ENCODE measurements at places on chromosomes 2 and 18.

- no peak for DNase-seq
Observed at GRCh38 chr2:178256382-178257042, 62.2 kb downstream of the OSBPL6 start.

- no peak for DNase-seq
Observed at GRCh38 chr2:196169516-196169915, 1.9 kb downstream of the STK17B start.

GRCh38 chr2:240149943-240150784, 9.7 kb upstream of the OTOS start:
- no peak for DNase-seq

DNA sequence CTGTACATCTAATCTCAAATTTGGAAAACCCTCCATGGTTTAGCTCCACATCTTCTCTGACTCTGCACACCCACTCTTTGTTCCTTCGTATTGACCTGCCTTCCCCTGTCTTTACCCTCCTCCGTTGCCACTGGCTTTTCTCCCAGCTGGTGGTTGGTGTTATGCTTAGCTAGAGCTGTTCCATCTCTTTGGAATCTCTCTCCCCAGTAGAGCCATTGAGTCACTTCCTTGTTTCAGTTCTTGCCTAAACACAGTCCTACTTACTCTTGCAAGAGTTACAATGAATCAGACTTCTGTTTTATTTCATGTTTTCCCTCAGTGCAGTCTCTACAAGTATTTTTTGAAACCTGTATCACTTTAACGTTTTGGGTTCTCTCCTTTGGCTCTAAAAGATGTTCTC, 263.9 kb downstream of the LTBP1 start:
- no peak for DNase-seq

GRCh38 chr18:36942264-36942663, 113.3 kb downstream of the KIAA1328 start:
- no peak for DNase-seq

DNA sequence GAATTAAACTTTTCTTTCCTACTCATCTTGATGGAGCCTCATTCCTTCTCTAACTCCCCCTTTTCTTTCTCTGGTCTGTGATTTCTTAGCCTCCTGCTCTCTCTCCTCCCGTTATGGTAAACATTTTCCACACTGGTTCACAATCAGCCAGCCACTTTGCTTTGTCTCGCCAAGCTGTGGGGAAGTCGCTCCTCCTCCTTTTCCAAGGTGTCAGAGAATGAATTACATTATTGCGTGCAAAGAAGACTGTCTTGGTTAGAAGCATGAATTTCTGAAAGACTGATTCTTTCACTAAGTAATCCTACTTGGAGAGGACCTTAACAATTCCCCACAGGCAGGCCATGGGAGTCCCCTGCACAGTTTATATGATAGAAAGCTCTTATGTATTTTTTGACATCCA, 46.1 kb downstream of the RASGRP3 start:
- DNase-seq = no peak

- no peak for DNase-seq
Observed at GRCh38 chr2:43082111-43082894, 144.1 kb downstream of the ZFP36L2 start.

DNA sequence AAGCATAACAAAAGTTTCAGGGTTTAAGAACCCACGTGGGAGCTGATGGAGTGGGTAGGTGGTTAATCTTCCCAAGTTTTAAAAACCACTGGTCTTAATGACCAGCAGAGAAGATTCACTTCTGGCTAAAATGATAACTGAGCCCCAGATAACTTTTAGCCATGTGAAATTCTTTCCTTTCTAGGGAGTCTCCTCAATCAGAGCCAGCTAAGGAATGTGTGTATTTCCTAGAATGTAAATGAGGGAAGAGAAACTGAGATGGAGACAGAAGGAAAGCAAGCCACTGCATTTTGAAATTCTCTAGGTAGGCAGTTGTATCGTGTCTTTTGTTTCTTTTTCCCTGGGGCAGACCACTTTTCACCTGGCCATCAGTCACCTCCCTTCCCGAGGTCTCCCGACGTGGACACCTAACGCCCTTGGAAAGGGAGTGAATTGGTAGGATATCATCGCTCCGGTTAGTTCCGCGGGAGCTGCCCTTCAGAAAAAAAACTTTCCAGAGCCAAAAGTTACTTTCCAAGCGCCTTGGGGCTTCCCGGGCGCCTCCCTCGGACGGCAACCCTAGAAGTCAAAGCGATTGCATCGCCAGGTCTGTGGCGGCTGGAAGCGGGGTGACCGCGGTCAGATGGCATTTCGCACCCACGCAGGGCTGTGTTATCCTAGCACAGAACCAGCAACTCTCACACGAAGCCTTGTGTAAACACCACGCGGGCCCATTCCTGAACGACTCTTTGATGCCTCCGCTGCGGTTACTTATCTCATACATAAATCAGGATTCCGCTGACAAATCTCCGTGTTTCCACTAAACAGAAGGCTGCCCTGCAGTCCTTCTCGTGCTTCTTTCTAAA, 1.3 kb downstream of the COLEC12 start:
- no peak for DNase-seq

- DNase-seq = no peak
Observed at GRCh38 chr2:43631618-43632317, 5.3 kb upstream of the PLEKHH2 start.

DNA sequence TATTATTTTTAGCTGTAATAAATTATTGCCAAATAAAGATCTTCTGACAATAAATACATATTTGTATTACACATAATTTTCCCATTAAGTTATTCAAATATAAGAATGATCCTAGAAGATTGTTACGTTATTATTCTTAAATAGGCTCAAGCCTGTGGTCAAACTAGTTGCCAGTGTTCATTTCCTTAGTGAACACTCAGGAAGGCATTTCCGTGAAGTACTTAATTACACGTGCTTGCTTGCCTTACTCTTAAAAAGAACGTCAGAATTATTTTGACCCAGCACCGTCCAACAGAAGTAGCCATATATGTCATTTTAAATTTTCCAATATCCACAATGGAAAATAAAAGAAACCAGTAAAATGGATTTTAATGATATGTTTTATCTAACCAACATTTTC, 249.8 kb downstream of the TXNL1 start:
- DNase-seq = no peak
